ENCODE measurements at places on chromosomes 16 and 17. TPM values are rescaled to one million over a fixed set of nuclear protein-coding genes. Genes with fewer than 3 reads are reported as not detected.
A peak's percentile ranks its signal among the peaks of the same experiment; 100 is the strongest.

NXPH3 gene
- total RNA-seq, result 2.8 TPM

- no peak for DNase-seq
Observed at GRCh38 chr17:51598824-51599223, 338.5 kb downstream of the UTP18 start.

DNA sequence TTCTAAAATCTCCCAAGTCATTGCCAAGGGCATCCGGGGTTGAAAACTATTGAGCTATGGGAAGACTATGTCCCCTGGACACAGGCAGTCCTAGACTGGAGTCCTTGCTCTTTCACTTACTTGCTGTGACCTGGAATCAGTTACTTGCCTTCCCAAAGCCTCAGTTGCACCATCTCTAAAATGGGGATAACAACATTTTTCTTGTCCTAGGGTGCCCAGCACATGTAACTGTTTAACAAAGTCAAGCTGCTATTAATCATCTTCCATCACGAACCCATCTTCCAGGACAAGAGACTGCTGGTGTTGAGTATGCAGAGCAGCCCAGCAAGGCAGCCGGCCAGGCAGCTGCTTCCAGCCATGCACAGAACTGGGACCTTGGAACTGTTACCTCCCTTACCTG lies 9.9 kb upstream of the CACNG4 start:
- no peak for DNase-seq

MMP28 gene
- total RNA-seq, result 12.8 TPM

GRCh38 chr17:76002100-76002499 lies 1.4 kb downstream of the CDK3 start:
- DNase-seq, result no peak

GRCh38 chr16:65782611-65783600 lies 583.6 kb upstream of the CDH5 start:
- DNase-seq, result no peak

MVP gene
- 20.3 TPM for total RNA-seq

HEATR3 gene
- total RNA-seq, result 23.7 TPM

DNA sequence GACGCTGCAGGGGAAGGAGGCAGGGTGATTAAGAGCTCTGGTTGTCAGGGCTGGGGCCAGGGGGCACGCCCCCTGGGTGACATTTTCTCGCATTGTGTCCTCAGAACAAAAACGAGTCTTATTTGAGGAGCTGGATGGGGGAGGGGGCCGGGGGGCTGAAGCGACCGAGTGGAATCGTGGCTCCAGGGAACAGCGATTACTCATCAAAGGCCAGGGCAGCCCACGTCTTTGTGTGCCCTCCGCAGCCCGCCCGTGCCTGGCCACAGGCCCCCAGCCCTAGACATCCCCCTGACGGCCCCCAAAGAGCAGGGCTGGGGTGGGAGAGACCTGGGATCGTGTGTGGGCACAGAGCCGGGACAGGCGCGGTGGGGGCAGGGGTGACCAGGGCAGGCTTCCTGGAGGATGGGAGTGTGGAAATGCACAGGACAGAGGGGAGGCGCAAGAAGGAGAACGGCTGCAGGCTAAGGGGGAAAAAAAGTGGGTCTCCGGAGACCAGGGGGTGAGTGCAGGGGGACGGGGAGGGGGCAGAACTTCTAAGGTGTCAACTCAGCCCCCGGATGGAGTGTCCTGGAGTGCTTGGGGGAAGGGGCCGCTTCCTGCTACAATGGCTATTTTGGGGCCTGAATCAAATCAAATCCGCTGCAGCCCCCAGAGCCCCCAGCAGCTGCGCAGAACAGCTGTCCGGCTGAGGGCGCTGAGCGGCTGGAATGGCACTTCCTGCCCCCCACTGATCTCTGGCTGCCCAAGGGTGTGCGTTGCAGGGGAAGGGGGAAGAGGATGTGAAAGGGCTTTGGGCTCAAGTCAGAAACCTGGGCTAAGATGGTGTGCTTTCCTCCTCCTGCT lies 24.0 kb upstream of the PHB1 start:
- DNase-seq, result peak; percentile 46

- DNase-seq, result no peak
Observed at GRCh38 chr16:57192146-57192545, 6.0 kb downstream of the RSPRY1 start.

GRCh38 chr16:79847569-79847968 lies 247.0 kb upstream of the MAF start:
- no peak for DNase-seq

DNA sequence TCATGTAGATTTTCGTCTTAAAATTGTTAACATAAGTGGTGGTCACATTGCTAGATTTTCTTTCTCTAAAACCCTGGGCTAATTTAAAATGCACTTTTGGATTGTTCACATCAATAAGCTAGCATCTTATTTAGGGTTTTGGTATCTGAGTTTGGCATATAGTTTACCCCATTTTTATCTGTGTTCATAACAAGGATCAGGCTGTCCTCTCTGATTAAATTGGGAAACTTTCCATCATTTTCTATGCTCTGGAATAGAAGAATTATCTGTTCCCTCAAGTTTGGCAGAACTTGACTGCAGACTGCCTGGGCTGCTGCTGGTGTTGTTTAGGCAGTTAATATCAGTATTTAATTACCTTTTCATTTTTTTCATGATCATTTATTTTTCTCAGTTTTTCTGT lies 1.8 kb downstream of the SPECC1 start:
- no peak for DNase-seq

DNA sequence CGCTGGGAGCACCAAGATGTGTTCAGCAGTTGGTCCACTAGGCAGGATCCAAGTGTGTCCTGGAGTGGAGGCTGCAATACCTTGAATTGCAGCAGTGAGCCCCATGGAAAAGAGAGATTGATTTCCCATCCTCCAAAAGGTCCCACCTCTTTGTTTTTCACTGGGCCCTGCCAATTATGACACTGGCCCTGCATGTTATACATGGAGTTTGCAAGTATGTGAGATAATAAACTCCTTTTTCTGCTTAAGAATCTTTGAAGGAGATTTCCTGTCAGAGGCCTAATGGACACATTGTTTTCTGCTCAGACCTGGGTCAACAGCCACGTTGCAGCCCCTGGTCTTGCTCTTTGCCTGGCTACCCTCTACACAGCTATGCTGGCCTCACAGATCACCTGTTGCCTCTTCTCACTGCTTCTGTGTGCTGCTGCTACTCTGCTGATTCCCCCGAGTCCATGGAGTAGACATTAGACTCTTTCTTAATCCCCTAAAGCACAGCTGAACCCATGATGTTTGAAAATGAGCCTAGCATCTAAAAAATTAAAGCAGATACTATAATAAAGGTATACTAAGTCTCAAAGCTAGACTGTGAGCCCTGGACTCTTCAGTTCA lies 341.9 kb upstream of the CDH11 start:
- DNase-seq, result no peak

GRCh38 chr17:67059372-67059771 lies 15.0 kb downstream of the CACNG1 start:
- DNase-seq, result no peak

DNA sequence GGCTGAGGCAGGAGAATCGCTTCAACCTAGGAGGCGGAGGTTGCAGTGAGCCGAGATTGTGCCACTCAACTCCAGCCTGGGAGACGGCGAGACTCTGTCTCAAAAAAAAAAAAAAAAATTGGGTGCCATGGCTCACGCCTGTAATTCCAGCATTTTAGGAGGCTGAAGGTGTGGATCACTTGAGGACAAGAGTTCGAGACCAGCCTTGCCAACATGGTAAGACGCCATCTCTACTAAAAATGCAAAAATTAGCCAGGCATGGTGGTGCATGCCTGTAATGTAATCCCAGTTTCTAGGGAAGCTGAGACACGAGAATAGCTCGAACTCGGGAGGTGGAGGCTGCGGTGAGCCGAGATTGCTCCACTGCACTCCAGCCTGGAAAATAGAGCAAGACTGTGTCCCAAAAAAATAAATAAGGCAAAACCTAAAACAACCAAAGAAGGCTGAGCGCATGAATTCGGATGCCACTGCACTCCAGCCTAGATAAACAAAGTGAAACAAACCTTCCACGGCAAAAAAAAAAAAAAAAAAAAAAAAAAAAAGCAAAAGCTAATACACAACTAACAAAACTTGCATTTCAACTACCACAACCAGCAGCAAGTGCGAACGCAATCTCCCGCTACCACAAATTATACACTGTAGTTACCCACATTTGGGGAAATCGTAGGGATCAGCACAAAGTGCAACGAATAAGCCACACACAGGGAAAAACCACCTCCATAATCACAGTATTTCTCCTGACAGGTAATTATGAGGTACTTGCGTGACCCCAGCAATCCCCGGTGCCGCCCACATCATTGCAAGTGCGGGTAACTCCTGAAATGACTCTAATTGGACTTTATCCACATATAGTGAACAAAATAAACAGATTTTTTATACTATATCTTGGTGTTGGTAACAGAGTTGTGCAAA lies 25.6 kb downstream of the TEX14 start:
- no peak for DNase-seq

SLC2A4 gene
- total RNA-seq, result 0.59 TPM

SLC12A3 gene
- total RNA-seq, result 0.20 TPM

GRCh38 chr17:1232786-1233185 lies 37.5 kb upstream of the BHLHA9 start:
- no peak for DNase-seq

DNA sequence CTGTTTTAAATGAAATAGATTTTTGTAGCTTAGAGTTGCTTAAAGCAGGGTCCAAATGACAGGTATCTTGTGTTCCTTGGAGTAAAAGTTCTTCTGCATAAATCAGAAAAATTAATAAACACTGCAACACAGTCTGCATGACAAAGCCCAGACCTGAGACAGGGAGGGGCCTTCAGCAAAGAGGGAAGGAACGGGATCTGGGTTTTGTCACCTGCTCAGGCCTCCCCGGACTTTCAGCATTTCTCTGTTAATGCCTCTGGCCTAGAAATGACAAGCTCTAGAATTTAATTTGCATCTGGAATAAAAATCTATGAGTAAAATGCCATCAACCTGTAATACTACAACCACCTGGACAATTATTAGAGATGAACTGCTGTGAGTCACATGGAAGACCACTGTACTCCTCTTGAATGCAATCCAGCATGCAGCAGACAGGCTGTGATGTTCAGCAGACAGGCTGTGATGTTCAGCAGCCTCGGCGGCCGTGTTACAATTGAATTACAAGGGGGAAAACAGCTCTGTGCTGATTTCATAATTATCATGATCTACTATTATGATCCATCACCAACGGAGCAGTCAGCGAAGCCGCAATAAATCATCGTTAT lies 170.2 kb downstream of the TOX3 start:
- no peak for DNase-seq

DNA sequence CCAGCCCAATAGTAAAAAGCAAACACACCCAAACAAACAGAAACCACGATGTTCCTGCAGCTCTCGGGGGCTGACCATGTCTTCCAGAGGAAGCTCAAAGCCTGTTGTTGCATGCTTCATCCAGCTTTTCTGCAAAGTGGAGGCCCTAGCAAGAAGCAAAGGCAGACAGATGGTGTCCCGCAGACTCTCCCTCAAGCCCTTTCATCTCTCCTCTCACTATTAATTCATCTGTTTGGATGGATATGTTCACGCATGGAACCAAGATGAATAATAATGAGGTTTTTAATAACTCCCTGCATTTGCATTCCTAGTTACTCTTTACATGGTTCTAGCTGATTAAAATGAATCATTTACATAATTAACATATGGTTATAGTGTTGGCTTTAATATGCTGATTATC lies 36.6 kb downstream of the RBFOX1 start:
- DNase-seq, result peak; percentile 37

MPV17L gene
- 7.5 TPM for total RNA-seq

DNA sequence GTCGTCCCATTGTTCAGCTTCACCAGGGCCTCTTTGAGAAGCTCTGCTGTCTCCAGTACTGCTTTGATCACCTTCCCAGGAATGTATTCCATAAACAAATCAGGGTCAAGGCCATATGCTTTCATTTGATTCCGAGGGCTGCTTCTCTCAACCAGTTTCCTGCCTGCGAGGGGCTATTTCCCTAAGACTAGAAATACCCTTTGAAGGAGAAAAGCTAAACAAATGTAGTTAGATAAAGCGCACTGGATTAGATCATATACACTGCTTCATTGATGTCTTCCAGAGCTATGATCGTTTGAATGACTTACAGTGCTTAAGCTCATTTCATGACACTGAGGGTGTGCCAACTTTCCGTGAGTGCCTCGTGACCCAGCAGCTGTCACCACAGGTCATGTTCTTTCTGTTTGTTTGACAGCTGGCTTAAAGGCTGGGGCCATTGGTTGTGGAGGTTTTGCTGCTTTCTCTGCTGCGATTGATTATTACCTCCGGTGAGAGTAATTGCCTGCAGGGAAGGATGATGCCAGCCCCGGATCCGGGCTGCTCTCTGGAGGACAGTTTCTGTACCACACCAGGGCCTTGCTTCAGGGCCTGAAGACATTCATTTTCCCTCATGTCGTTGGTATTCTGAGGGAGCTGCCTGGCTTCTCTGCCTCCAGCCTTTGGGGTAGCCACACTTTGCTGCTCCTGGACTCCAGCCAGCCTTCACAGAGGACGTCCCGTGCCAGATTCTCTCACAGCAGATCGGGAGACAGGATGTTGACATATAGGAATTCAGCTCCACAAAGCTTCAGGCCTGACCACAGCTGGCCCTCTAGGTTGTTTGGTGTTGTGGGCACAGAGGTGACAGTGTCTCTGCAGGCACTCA lies 3.9 kb downstream of the TIMM22 start:
- DNase-seq, result peak; percentile 73

DNA sequence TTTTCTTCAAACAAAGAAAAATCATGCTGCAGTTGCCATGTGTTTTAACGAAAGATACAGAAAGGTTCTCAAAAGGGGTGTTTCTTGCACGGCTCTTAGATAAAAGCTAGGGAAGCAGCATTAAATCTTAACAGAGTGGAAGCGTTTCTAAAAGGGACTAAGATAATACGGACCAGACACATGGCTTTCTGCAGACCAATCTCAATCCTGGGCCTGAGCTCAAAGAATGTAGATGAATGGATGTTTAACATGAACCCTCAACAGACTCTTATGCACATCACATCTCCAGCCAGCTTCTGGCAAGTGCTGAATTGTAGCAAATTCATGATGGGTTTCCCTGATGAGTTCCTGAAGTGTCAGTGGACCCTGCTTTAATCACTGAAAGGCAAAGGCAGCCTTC lies 80.2 kb upstream of the COX10 start:
- peak; percentile 38 for DNase-seq

All from spinal cord (tissue), 10 donors.